ENCODE measurements at places on chromosomes 2 and 18. TPM values are rescaled to one million over a fixed set of nuclear protein-coding genes. Genes with fewer than 3 reads are reported as not detected.

The CHRNG gene
- total RNA-seq: not detected

DNA sequence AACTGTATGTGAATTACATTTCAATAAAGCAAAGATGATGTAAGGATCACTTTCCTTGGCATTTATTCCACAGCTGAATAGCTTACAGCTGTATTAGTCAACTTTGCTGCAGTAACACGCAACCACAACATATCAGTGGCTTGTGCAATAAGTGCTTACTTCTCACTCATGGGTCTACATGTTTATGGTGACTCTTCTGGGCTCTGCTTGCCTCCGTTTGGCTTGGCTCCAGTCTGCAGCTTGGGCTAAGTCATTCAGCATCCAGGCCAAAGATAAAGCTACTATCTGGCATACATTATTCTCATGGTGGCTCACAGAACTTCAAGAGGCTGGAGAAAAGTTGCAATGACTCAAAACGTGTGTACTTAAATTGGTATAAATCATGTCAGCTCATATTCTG is 355.0 kb downstream of the RNF144A start:
- DNase-seq: peak; percentile 60

The DOK6 gene
- total RNA-seq: 0.18 TPM

GRCh38 chr18:31241425-31241824 is 76.5 kb upstream of the DSG1 start:
- no peak for DNase-seq

- DNase-seq: peak; percentile 48
These were observed 101.3 kb upstream of the KLHL29 start for GRCh38 chr2:23283653-23284052.

- DNase-seq: no peak
These were observed 185.1 kb downstream of the TCF4 start for GRCh38 chr18:55402731-55403405.

The CNNM4 gene
- 2.2 TPM for total RNA-seq

DNA sequence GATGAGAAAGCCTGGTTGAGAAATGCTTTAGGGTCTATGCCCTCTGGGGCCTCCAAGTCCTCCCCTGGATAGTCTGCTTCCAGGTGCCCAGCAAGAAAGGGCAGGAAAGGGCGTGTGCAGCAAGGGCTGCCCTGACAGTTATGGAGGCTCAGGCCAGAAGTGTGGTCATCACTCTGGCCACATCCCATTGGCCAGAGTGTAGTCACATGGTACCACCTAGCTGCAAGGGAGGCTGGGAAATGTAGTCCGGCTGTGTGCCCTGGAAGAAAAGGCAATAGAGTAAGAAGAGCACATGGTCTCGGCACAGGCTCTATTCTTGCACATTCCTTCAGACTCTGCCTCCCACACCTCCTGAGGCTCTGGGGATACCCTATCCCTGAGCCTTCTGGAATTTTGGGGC is 35.7 kb downstream of the ODC1 start:
- DNase-seq: peak; percentile 70

The LHCGR gene
- not detected for total RNA-seq

DNA sequence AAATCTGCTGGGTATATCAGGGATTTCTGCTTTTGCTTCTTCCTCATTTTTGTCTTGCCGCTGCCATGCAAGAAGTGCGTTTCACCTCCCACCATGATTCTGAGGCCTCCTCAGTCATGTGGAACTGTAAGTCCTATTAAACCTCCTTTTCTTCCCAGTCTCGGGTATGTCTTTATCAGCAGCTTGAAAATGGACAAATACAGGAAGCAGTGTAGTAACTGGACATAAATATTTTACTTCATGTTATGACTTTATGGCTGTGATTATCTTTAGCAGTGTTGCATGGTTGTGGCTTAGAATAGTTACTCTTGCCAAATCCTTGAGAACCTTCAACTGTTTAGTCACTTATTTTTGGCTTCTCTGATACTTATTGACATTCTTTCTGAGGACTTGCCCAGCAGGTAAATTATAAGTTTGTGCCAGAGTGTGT is 66.2 kb upstream of the DLX2 start:
- no peak for DNase-seq

The GCG gene
- not detected for total RNA-seq

- DNase-seq: no peak
These were observed 1.3 kb downstream of the LRRTM4 start for GRCh38 chr2:77520641-77521547.

DNA sequence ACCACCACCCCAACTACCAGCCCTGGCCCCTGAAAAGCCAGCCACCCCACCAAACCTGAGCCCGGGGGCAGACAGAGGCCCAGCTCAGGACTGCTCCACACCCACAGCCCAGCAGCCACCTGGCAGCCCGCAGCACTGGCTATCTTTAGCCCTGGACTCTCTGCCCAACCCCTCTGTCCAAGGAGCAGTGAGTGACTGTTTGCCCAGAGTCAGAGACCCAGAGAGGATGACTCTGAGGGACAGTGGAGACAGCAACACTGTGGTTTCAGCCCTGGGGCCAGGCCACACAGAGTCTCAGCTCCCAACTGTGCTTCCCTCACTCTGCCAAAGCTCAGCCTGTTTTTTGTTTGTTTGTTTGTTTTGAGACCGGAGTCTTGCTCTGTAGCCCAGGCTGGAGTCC is 32.6 kb downstream of the BIN1 start:
- DNase-seq: no peak

DNA sequence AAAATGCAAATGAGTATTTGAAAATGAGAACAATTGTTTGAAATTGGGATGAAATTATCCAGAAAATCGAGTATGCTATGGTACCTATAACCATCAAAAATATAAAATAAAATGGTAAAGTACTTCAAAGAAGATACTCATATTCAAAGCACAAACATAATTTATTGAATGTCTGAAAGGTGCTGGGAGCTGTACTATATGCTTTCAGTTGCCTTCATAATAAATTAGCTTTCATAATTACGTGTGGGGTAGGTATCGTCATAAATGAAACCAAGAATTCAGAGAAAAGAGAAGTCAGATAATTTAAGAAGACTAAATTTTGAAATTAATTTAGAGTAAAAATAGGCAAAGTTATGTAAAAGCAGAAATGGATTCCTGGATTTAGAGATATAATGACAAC is 721.9 kb upstream of the ACVR2A start:
- no peak for DNase-seq

GRCh38 chr2:179884193-179884592 is 22.8 kb upstream of the ZNF385B start:
- DNase-seq: no peak

DNA sequence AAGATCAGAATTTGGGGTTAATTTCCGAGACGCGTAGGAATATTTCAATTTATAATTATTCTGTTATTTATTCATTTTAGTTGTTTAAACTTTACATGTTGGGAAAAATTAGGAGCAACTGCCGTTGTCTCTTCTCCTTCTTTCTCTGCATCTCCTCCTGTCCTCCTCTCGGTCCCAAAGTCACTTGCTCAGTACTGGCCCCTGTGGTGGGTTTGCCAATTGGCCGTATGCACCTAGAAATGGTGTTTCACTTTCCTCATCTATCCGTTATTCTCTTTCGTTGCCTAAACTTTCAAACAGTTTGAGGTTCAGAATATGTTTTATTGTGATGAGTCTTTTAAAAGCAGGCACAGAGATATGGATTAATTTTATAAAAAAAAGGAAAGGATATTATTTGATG is 517.9 kb downstream of the PLCL1 start:
- DNase-seq: no peak

- DNase-seq: peak; percentile 44
These were observed 122.5 kb downstream of the TPGS2 start for GRCh38 chr18:36706134-36706881.

DNA sequence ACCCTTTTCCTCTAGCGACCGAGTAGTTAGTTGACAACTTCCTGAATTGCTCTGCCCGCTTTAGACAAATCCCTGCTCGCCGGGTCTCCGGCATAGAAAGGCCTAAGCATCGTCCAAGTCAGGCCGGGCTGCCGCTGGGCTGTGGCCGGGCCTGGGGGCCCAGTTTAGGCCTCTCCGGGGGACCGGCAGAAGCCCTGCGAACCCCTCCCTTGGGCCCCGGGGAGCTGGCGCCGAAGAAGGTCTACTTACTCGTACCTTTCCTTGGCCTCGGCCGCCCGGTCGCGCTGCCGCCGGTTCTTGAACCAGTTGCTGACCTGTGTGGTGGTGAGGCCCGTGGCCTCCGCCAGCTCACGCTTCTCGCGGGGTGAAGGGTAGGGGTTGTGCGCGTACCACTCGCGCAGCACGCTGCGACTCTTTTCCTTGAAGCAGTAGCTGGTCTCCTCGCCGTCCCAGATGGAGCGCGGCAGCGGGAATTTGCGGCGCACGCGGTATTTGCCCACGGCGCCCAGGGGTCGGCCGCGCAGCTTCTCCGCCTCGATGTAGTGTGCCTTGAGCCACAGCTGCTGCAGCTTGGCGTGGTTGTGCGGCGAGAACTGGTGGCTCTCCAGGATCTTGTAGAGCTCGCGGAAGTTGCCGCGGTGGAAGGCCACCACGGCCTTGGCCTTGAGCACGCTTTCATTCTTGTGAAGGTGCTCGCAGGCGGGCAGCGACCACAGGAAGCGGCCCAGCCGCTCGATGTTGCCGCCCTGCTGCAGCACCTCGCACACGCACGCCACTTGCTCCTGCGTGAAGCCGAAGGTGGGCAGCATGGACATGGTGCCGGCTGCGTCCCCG is 739 bp downstream of the SIX2 start:
- DNase-seq: peak; percentile 42

- DNase-seq: no peak
These were observed 57.1 kb downstream of the ZNF516 start for GRCh38 chr18:76437910-76438309.

DNA sequence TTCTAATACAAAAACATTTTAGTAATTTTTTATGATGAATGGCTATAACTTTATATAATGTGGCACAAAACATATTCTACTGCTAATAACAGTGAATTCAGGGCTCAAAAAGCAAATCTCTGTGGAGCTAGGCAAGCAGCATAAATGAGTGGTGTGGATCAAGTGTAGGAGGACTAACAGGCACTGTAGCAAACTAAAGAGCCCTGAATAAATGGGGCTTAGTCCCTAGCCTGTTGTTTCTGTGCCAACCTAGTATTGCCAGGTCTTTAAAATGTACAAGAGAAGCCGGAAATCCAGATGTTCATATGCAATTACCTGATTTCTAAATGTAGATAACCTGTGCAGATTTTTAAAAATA is 18.5 kb downstream of the REL start:
- no peak for DNase-seq

DNA sequence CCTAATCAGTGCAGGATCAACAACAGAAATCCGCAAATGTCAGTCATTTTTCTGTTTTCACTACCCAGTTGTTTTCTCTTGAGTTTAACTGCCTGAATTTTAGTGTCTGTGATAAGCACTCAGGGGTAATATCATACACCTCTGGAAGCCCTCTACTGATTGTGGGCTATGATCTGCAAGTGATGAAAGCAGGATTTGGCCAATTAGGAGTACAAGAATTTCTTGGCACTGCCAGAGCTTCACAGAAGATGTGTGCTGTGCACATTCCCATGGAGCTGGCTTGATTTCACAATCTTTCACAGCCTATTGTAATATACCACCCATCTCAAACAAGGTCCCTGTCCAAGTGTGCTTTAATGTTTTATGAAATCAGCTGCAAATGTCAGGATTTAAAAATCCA is 27.3 kb upstream of the TDRD15 start:
- DNase-seq: no peak

DNA sequence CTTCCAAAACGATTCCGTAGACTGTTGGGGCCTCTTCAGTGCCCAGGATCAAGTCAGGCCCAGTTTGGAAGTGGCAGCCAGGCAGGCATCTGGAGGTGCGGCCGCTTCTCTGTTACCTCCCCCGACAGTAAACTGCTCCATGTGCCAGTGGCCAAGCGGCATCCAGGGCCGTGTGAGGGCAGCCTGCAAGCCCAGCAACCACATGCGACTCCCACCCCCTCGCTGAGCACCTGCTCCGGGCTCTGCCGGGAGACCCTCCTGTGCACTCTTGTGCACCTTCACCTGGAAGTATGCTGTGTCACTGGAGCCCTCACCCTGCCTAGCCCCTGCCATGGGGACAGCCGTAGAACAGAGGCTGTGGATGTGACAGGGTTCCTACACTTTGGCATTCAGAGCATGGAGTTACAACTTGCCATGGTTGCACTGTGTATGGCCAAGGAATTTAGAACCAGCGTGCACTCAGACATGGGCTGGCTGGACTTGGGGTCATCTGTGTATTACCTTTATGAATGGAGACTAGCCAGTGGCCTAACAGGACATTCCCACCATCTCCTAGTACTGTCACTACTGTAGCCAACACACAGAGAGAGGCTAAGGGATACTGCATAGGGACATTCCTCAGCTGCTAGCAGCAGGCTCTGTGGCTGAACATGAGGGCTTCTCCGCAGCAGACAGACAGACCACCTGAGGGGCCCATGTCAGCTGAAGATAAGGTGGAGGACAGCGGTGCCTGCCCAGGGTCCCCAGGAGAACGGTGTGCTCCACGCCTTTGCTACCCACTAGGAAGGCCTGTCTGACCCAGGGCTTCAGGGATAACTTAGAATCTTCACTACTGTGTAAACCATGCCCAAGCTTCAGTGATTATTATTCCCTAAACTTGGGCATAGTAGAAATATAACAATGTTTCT is 25.0 kb upstream of the FAHD2A start:
- no peak for DNase-seq

The CHN1 gene
- total RNA-seq: 10.2 TPM

GRCh38 chr2:160298960-160299359 is 98.9 kb upstream of the ITGB6 start:
- DNase-seq: peak; percentile 23

The FAM124B gene
- total RNA-seq: not detected

The ASXL2 gene
- total RNA-seq: 13.9 TPM

DNA sequence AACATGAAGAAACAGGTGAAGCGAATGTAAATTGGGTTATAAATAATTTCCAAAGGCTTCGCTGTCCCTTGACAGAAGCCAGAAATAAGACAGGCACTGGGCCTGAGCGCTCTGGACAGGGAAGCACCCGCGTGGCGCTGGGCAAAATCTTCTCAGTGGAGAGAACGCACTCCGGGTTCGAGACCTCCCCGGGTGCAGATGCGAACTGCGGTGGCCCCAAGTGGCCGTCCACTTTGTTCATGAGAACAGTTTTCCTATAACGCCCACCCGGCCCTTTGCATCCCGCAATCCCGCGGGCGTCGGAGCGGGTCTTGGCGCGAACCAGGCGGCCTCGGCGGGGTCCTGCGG is 651 bp upstream of the DPYSL5 start:
- no peak for DNase-seq

The SYT4 gene
- not detected for total RNA-seq

DNA sequence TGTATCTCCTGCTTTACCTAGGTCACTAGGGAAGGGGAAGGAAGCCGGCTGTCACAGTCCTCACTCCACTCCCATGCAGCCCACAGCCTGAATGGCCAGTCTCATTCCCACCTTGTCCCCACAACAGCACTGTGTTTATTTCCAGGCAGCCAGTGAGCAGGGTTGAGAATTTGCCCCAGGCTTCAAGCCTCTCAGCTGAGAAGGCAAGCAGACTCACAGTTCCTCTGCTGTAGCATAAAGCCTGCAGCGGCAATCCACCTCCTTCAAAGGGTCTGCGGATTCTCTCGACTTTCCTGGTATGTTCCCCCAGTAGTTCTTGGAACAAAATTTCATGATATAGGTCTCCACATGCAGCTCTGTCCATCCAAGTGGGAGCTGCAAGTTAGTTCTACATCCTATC is 262.9 kb upstream of the GULP1 start:
- no peak for DNase-seq

The B3GNT7 gene
- total RNA-seq: 0.14 TPM

All from HT1080 (cell line).